ENCODE measurements at places on chromosomes 12 and 14. TPM values are rescaled to one million over a fixed set of nuclear protein-coding genes. Genes with fewer than 3 reads are reported as not detected.

CLEC1B gene
- not detected for total RNA-seq

BEGAIN gene
- total RNA-seq = 6.5 TPM

JDP2 gene
- total RNA-seq = 34.0 TPM

KLRC4 gene
- not detected for total RNA-seq

LGR5 gene
- total RNA-seq = not detected

TAS2R19 gene
- total RNA-seq = not detected

PTPN21 gene
- 9.0 TPM for total RNA-seq

AKAP5 gene
- 0.36 TPM for total RNA-seq

ACRBP gene
- total RNA-seq = not detected

ARHGDIB gene
- 0.88 TPM for total RNA-seq

All from A549 treated with AZD2906 at 1 μM for 4 hours (cell line).